ENCODE measurements at places on chromosomes 7 and 10.

- DNase-seq: no peak
Measured at GRCh38 chr7:2530071-2530987, 10.8 kb downstream of the LFNG start.

- no peak for DNase-seq
Measured at GRCh38 chr7:132290021-132290420, 286.2 kb downstream of the PLXNA4 start.

- no peak for DNase-seq
Measured at GRCh38 chr7:129911790-129912189, 41.0 kb downstream of the UBE2H start.

DNA sequence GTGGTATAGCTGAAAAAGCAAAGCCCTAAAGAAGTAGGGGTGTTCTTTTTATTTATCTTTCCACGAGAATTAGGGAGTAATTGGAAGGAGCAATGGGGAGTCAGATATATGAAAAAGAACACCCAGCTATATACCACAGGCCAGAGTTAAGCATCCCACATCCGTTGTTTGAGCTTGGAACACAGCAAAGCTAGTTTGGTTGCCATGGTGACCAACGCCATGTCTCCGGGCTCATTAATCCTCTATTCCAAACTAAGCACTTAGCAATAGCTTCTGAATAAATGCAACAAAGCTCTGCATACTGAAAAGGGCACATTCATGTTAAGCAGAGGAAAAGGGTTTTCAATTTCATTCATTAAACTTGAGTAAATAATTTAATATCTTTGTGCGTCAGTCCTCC, 23.5 kb downstream of the ASB4 start:
- DNase-seq: no peak

DNA sequence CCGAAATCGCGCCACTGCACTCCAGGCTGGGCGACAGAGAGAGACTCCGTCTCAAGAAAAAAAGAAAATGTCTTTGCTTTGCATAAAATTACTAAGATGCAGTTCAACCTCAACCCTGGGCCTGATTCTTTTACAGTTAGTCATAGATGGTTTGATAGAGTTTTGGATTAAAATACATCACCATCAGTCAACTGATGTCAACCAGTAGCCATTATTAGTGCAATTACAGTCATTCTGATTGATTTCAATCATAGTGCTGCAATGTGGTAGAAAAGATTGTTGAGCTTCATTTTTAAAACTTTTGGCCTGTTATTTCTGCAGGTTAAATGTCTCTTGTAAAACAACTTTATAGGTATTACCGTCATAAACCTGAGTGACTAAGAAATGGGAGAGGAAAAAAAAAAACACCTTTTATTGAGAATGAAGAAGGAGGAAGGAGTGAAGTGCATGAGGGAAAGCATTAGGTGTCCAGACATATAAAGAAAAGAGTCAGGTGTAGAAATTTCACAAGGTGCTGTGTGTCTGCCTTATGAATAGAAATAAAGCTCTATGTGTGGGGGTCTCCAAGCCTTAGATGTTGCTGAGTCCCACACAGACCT, 150.6 kb downstream of the TRIL start:
- no peak for DNase-seq

GRCh38 chr10:76558586-76558985, 1079.0 kb downstream of the KCNMA1 start:
- no peak for DNase-seq

GRCh38 chr10:108427146-108427545, 1262.6 kb upstream of the SORCS1 start:
- no peak for DNase-seq

DNA sequence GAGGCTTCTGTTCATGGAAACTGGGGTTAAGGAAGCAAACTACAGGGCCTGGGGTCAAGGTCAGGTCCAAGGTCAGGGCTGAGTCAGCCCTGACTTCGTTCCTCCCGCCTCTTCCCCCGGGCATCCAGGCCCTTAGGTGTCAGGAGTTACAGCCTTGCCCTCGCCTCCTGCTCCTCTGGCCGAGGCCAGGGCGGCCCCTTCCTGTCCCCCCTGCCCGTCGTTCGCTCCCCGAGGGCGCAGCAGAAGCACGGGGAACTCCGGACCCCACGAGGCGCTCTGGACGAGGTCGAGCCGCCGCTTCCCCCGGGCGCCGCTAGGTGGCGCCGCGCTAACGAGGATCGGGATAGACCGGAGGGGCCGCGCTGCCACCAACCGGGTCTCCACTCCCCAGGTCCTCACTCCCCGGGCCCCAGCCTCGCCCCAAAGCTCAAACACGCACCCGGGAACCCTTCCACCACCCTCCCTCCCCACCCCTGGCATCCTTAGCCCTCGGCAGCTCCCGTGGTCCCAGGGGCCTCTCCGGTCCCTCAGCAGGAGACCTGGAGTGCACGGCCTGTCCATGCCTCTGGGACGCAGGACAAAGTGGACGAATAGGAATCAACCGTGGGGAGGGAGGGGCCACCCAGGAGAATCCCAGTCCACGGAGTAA, 59.2 kb upstream of the MYL10 start:
- DNase-seq: peak; percentile 55

DNA sequence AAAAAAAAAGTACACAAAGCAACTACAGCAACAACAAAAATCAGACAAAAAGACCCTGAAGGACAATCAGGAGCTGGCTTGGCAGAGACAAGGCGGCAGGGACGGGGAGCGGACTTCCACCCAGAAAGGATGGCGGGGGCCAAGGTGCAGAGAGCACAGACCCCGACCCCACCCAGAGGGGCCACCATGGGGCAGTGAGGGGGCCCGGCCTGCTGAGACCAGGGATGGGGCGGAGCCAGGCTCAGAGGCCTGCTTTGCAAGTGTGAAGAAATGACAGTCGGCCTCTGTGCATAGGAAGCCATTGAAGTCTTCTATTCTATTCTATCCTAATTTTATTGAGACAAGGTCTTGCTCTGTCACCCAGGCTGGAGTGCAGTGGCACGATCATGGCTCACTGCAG, 82.0 kb downstream of the ELFN1 start:
- DNase-seq: no peak

DNA sequence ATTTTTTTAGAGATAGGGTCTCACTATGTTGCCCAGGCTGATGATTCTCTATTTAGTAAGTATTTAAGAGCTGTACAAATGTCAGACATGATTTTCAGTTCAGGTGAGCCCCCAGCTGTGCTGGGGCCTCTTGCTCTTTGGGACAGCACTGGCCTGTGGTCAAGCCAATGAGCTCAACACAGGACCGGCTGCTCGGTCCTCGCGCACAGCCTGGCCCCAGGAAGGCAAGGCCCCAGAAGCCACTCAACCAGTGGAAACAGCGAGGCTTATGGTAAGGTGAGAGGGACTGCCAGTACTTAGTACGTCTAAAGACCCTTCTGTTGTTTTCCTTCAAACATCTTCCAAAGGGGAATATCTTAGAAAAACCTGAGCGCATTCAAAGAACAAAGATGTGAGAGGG, 211.8 kb downstream of the SKIDA1 start:
- no peak for DNase-seq

DNA sequence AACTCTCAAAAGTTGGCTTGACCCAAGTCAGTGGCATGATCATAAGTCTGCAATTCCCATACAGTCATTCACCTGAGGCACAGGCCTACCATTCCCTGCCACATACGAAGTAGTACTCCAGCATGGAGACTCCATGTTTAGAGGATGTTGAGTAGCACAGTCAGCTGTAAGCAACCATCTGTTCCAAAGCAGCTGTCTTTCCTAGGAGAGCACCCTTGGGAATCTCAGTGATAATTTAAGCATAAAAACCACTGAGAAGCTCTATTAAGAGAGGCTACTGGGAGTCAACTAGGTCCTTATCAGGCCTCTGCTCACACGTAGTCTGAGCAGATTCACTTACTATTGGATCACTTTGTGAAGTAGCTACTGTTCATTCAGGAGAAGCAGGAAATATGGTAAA, 61.6 kb upstream of the UNC5B start:
- DNase-seq: no peak

DNA sequence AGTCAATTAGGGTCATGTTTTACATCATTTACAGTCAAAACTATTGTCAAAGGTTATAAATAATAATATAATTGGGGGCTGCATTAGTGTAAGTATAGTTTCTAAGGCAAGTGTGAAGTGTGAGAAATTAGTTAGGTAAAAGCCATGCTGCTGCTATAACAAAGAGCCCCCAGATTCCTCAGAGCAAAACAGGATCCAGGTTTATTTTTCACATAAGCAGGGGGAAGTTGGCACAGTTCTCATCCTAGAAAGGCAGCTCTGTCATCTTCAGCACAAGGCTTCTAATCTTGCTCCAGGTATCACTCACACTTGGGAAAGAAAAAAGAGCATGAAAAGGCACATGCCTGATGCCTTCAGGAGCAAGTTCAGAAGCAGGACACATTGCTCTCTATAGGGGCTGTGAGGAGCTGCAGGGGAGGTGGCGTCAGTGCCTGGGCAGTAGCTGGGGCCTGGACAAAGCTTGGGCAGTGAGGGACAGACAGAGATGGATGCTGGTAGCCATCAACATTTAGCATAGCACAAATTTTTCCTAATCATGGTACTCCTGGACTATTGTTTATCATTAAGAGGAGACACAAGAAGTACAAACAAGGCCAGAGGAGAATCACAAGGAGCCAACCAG, 170.6 kb downstream of the PKD1L1 start:
- DNase-seq: no peak
